ENCODE measurements at places on chromosomes 6 and 20. TPM values are rescaled to one million over a fixed set of nuclear protein-coding genes. Genes with fewer than 3 reads are reported as not detected.

DNA sequence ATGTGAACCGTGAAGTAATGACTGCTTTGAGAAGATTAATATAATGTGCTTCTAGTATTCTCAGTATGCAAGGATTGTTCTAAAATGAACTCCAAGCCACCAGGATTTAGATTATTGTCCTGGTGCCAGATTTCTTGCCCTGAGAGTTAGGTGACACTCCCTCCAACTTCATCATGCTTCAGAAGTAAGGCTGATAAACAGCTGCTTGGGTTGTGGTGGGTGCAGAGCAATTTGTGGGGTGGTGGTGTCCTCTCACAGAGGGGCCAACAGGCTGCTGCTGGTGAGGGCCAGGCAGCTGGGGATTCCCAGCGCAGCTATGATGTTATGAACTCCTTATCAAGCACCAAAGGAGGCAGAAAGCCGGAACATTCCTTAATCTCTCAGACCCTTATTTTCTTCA, 114.6 kb downstream of the MCHR2 start:
- DNase-seq: no peak

Gene HLA-F
- total RNA-seq: 8.2 TPM

GRCh38 chr6:170583756-170584180, 669 bp downstream of the PDCD2 start:
- no peak for DNase-seq

Gene DLL1
- 4.7 TPM for total RNA-seq

DNA sequence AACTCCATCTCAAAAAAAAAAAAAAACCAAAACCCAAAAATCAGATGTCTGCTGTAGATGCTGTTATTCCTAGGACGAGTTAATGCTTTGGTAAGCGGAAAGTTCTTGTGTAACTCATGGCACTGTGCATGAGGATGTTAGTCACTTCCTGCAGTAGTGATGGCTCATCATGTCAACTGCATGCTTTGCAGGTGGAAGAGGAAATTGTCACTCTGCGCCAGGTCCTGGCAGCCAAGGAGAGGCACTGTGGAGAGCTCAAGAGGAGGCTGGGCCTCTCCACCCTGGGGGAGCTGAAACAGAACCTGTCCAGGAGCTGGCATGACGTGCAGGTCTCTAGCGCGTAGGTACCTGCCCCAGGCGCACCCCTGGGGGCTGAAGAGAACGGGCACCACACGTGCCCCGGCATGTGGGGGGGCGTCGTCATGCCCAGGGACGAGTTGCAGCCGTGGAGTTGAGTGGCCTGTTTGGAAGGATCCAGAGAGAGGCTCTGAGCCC, 8.5 kb downstream of the TPD52L2 start:
- DNase-seq: peak; percentile 95

DNA sequence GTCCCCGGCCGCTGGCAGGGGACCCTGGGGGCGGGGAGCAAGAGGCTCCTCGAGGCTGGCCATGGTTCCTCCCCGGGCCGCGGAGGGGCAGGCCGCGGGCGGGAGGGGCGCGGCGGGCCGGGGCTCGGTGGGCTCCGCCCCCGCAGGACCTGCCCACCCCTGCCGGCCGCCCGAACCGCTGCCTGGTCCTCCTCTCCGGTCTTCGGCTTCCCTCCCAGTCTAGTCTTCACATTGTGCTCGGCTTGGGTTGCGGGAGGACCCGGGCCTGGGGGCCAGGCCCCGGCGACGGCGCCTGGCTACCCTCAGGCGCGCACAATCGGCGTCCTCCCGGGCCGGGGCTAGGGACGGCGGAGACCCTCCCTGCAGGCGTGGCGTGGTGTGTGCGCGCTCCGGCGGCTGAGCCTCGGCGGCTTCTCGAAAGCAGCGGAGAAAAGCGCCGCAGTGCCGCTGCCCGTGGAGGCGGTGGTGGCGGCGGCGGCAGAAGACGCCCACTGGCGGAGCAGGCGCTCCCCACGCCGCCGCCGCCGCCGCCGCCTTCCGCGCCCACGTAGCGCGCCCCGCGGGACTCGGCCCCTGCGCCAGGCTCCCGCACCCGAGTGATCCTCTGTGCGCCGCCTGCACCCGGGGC, at the start of gene PDE10A:
PDE10A (minus strand) TSS at position 493 of the 628 bp plus-strand sequence; CDS start at position 63, 430 bp downstream.
- DNase-seq: peak; percentile 37

DNA sequence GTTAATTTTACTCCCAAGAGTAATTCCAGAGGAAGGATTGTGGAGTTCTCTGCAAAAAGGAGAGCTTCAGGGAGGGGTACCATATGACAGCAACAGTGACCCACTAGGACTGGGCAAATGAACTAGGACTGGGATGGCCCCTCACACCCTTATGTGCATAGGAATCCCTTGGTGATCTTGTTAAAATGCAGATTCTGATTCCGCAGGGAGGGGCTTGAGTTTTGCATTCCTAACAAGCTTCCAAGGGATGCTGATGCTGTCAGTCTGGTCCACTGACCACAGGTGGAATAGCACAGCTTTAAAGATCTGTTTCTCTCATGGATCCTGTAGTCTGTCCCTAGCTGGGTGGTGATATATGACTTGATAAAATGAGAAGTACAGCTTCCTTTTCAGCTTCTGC, 6.3 kb upstream of the FOXA2 start:
- no peak for DNase-seq

DNA sequence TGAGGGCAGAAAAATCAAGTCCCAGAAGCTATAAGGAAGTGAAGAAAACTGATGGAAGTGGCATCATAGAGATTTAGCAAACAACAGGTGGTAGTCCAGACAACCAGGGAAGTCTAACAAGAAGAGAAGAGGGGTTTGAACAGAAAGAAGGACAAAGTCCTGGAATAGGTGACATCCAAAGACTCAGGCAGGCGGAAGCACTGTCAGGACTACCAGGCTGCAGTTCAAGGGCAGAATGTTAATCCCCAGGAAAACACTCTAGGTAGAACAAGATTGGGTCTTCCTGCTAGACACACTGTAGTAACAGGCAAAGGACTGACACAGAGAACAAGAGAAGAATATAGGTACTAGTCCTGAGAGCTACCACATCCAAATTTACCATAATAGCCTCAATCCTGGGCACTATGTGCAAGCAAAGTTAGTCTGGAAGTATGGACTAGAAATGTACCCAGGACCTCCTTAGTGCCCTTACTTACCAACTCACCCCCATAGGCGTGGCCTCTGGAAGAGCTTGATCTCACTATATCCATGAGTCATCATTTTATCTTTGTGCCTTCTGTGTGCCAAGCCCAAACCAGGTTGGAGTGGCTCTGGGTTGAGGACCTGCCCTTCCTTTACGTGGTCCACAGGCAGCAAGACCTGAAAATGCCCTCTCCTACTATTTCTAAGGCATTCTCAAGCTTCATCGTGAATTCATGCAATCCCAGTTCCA, 2.2 kb upstream of the EPB41L2 start:
- no peak for DNase-seq

DNA sequence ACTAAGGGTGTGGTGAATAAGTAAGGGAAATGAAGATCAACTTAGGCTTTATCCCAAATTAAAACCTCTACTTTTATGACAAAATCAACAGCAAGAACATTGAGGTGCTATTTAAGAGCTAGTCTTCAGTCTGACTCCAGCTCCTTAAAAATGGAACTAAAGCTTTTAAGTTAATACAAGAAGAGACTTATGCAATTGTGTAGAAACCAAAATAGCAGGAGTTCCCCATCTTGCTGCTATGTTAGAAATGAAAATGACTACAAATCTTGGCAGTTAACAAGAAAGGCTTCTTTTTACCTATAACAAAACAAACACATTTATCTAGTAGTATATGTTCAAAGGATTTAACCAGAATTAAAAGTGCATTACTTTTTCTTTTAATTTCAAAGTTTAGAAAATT, 25.7 kb downstream of the HMGN3 start:
- no peak for DNase-seq

DNA sequence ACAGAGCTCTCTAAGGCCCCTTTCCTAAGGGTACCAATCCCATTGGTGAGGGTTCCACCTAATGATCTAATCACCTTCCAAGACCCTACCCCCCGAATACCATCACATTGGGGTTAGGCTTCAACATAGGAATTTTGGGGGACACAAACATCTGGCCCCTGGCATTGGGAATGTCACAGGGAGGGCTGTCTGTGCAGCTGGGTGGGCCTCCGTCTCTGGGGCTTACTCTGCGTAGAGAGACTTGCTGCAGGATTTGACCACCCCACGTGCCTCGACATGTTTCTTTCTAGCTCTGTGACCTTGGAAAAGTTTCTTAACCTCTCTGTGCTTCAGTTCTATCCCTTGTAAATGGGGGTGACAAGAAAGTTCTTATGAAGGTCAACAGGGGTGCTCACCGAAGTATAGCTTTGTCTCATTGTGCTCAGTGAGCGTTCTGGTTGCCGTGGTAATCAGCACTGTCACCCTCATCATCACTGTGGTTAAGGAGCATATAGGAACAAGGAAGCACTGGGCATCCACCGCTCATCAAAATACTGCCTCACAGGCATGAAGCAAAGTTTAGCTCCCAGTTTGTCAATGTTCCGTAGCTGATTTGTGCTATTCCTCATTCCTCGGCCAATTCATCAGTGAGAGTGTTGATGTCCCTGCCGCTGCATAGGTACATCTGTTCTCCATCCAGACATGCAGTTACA, 152.8 kb downstream of the SYCP2 start:
- no peak for DNase-seq

DNA sequence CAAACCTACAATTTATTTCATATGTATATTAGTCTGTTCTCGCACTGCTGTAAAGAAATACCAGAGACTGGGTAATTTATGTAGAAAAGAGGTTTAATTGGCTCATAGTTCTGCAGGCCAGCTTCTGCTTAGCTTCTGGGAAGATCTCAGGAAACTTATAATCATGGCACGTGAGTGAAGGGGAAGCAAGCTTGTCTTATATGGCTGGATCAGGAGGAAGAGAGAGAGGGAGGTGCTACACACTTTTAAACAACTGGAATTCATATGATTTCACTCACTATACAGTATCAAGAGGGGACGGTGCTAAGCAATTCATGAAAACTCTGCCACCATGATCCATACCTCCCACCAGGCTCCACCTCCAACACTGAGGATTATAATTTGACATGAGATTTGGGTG, 29.9 kb downstream of the PHACTR2 start:
- no peak for DNase-seq

Gene LHFPL5
- total RNA-seq: not detected

DNA sequence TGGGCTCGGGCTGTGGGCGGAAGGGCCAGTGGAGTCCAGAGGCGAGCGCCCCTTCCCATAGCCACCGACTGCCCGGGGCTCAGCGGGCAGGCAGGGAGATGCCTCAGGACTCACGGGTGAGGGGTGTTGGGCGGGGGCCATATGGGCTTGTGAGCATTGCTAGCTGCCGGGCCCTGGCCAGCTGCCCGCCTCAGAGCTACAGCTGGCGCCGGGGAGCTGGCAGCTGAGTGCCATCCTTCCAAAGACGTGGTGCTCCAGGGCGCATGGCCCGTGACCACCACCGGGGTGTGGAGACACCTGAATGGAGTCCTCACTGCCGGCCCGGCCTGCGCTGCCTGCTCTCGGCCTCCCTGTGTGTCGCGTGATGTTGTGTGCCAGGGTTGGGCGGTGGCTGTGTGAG, 10.6 kb upstream of the RBBP8NL start:
- DNase-seq: no peak

Gene PGC
- not detected for total RNA-seq

- DNase-seq: no peak
Observed at GRCh38 chr6:83341765-83342164, 89.1 kb downstream of the ME1 start.

Gene DEFB124
- total RNA-seq: not detected

All from A172 (cell line).